ENCODE measurements at places on chromosomes 6 and 20.

DNA sequence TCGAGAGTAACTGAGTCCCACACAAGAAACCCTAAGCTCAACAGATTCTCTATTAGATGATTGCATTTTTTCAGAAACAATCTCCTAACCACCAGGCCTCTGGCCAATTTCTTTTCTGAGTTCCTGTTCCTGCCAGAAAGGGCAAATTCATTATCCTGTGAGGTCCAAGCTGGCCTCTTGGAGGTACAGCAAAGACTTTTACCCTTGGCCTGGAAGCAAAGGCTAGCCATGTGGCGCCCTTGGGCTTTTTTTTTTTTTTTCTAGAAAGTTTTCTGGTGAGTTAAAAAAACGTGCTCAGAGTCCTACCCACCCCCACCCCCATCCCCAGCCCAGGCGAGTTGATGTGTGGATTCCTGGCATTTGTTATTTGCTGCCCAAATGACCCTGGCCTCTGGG lies 59.0 kb upstream of the EEF1A1 start:
- DNase-seq: no peak

DNA sequence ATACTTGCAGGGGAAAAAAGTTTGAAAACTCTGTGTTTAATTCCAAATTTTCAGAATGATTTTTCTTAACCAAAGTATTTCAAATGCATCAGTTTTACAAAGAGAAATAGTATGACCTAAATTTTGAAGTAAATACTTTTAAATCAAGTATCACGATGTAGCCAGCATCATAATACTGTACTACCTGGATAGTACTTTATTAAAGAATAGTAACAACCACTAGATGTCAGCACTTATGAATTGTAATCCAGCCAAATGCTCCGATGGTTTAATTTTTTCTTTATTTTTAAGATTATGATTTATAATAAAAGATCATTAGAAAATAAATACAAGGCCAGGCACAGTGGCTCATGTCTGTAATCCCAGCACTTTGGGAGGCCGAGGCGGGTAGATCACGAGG lies 37.2 kb upstream of the HACE1 start:
- no peak for DNase-seq

DNA sequence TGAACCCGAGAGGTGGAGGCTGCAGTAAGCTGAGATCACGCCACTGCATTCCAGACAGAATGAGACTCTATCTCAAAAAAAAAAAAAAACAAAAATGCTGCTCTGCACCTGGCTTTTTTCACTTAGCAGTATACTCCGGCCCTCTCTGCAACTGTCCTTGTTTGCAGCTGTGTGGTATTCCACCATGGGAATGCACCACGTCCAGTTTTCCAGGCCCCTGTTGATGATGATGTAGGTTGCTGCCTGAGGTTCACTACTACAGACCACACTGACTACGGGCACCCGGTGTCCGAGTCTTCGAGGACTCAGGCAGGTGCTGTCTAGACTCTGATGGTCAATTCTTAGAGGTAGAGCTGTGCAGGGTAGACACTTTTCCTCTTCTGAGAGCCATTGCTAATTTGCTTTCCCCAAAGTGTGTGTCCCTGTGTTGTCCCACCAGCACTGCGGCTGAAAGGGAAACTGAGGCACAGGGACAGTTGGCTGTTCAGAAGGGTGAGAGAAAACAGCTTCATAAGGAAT lies 56.5 kb downstream of the UBE2V1 start:
- no peak for DNase-seq

DNA sequence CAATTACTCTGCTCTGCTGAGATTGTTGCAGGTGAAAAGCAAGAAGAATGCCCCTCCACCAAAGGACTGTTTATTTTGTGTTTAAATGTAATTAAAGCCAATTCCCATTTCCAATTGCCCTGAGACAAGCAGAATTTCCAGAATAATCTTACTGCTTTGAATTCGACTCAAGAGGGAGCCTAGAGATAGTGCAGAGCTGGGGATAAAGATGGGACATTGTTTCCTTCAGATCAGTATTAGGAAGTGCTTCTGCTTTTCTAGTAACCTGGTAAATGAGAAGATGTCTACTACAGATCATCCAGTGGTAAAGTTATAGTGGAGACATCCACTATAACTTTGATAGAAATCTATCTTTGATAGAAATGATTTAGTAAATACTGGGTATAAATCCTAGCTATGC lies 326.9 kb downstream of the UBE3D start:
- DNase-seq: no peak

DNA sequence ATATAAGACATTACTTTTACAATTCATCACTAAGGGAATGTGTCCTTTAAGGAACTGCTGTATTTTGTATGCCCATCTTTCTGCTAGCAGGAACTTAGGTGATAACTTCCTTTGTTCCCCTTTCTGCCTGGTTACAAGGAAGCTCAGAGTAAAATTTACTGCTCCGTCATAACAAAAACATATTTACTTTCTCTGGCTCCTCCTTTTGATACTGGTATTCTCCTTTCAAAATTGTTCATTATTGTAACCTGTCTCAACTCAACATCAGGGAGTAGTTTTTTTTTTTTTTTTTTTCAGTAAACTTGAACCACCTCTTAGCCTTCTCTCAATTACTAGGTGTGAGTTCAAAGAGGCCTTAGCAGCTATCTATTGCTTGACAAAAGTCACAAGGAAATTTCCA lies 37.1 kb downstream of the RIPOR2 start:
- no peak for DNase-seq

GRCh38 chr6:48447251-48447650 lies 336.3 kb upstream of the PTCHD4 start:
- no peak for DNase-seq

DNA sequence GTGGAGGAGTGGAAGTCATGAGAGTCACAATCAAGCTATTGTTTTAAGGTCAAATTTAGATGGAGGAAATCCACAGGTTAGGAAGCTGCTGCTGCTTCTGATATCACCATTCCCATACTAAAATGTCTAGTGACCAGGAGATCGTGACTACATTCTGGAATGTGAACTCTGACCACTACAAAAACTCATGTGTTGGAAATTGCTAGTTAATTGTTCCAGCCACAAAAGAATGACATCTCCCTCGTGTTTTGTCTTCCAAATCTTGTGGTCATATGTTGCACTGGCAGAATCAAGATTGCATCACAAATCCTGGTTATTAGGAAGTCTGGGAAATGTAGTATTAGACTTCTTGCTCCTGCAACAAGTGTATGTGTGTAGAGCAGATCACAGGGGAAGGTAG lies 441.9 kb downstream of the CD109 start:
- DNase-seq: no peak

DNA sequence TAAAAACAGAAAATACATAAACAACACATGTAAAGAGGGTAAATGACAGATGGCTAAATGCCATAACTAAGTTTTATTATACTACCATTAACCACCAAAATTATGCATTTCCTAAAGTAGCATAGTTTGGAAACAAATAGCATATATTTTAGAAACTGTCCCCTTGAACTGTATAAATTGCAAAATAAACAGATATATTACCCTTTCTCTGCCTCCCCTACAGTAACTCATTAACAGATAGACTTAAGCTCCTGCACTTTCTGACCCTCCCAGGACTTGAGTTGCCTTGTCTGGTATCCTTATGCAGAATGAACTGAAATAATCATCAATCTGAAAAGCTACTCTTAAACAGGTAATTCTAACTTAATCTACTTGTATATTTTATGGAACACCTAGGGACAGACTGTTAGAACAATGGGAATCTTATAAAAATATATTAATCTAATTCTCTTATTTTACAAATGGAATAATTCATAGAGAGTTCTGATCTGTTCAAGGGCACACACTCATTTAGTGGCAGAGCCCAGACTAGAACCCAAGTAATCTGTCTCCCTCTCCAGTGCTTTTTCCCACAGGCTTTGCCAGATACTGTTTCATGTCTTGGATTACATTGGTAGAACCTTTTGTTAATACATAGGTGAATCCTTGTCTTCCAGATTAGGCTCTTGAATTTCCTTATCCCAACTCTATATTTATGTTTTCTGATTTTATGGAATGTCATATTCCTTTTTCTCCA lies 50.6 kb upstream of the LOC128125822 start:
- DNase-seq: no peak

GRCh38 chr6:35174501-35174900 lies 33.4 kb upstream of the TCP11 start:
- DNase-seq: no peak

DNA sequence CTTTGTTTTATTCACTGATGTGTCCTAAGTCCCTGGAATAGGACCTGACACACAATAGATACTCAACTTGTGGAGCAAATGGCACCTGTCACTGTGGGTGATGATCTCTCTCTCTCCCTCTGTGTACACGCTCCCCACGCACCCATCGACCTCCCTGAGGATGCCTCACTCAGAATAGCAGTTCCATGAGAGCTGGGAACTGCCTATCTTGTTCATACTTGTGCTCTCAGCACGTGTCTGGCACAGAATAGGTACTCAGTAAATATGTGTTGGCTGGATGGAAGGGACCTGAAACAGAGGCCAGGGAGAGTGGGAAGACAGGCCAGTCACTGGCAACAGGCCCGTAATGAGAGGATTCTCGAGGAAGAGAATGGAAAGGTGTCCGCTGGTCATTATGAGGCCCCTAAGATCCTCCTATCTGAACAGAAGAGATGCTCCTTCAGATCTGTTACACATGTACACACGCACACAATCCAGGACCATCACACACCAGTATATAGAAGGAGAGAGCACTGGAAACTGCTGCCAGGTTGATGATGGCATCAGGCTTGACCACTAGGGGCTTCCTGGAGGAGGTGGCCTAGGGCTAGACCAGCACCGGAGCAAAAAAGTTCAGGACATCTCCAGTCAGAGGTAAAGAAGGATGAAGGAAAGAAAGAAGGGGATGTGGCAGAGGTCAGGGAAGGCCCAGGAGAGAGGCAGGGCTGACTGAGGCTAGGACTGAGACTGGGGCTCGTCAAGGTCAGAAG lies 30.9 kb downstream of the VEGFA start:
- DNase-seq: no peak

GRCh38 chr6:88972504-88973423 lies 9.3 kb upstream of the RNGTT start:
- DNase-seq: no peak
